Activated CD4-positive, alpha-beta T cell treated with anti-CD3 and anti-CD28 coated beads, Interleukin-2, amount 50 U/mL, for 1 hour (primary cell): ENCODE measurements at places on chromosomes 5 and 9.

DNA sequence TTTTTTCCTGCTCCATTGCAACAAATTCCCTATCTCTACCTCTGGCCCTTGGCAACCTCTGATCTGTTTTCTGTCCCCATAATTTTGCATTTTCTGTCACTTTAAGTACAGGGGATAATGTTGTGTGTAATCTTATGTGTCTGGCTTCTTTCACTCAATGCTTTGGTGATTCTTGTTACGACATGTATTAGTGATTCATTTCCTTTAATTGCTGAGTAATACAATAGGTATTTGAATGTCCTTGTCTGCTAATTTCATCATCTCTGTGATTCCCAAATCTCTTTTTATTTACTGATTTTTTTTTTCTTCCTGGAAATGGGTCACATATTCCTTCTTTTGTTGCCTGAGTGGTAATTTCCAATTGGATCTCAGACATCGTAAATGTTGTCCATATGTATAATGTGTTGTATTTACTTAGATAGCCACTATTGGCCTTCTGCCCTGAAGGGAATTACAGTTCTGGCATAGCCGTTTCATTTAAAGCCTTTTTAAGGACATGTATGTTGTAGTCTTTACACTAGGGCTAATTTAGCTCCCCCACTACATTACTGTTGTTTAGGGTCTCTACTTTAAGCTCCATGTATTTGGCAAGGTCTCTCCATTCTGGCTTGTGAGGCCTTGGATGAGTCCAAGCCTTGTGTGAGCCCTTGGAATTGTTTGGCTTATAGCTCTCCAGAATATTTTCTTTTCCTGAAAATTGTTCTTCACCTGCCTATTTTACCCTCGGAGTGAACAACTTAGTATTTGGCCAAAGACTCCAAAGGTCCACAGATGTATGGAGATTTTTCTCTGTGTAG lies 683.8 kb downstream of the LRRC70 start:
- DNase-seq, result no peak

DNA sequence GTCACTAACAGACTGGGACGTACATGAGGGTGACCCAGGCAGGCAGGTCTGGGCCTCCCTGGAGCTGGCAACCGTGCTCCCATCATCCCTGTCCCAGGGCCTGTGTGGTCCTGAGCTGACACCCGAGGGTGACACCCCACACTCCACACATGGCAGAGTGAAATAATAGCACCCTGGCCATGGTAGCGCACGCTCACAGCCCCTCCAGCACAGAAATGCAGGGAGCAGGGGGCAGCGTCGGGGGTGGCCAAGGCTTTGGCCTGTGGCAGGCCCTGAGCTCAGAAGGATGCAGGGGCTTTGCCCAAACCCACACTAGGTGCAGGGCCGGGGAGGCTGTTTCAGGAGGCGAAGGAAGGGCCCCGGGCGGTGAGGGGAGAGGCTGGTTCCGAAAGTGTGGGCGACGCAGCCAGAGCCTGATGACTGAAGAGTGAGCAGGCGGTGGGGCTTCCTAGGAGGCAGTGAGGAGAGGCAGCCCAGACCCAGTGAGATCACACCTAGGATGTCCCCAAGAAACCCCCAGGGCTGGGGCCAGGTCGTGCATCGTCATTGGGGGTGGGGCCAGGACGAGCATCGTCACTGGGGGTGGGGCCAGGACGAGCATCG lies 12.9 kb downstream of the OR2V2 start:
- DNase-seq, result peak; percentile 70

GRCh38 chr5:80503641-80504040 lies 15.7 kb downstream of the FAM151B start:
- DNase-seq, result no peak

DNA sequence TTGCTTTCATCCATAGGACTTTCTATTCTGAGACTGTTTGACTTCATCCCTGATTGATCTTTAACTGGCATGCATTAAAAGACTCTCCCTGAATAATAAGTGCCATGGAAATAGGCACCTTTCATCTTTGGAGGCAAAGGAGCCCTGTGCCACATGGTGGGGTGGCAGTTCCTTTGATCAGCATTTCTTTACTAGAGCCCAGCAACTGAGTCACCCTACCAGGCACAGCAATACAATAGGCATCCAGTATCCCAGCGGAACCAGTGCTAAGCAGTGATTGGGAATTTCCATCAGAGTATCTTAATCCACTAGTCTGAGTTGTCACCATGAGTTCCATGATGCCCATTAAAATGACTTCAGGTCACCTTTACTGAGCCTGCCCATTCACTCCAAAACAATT lies 476.1 kb upstream of the MPDZ start:
- DNase-seq, result no peak

DNA sequence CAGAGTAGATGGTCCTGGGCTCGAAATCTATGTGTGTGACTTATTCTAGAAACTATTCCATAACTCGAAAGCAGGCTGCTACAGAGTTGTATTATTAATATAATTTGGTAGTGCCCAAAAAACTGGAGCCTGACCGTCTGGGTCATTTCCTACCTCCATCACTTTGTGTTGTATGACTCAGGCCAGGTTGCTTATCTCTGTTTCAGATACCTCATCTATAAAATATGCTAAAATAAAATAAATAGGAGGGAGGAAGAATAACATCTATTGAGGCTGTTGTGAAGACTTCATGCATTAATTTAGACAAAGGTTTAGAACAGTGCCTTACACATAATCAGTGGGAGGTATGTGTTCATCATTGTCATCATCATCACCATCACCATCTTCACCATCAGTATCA lies 57.7 kb downstream of the PDE4D start:
- no peak for DNase-seq

GRCh38 chr9:13967438-13967837 lies 346.5 kb downstream of the NFIB start:
- no peak for DNase-seq

DNA sequence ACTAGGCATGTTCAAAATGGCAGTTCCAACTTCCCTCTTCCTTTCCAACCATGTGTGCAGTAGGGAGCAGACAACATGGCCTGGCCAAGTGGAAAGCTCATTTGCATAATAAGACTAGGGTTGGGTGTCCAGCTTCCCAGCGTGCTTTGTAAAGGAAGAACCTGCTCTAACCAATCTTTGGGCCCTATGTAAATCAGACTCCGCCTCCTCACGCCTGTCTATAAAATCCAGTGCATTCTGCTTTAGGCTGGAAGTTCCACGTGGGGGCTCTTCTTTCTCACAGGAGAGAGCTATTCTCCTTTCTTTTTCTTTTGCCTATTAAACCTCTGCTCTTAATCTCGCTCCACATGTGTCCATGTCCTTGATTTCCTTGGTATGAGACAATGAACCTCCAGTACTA lies 83.4 kb downstream of the GCNT1 start:
- DNase-seq, result no peak

- no peak for DNase-seq
Observed at GRCh38 chr9:128503870-128504269, 649 bp upstream of the GLE1 start.

DNA sequence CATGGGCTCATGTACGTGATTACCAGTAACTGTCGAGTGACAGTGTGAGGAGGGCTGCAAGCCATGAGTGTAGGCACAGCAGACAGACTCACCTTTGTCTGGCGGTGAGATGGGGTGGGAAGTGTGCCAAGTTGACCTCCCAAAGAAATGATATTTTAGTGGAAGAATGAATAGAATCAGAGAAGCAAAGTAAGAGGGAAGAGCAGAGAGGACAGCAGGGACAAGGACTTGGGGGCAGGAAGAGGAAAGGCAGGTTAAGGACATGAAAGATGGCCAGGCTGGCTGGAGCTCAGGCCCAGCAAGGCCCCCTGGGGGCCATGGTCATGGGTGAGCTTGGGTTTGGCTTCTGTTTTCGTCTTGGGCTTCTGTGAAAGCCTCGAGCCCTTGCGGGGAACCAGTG lies 20.2 kb downstream of the TGFBI start:
- DNase-seq, result no peak

DNA sequence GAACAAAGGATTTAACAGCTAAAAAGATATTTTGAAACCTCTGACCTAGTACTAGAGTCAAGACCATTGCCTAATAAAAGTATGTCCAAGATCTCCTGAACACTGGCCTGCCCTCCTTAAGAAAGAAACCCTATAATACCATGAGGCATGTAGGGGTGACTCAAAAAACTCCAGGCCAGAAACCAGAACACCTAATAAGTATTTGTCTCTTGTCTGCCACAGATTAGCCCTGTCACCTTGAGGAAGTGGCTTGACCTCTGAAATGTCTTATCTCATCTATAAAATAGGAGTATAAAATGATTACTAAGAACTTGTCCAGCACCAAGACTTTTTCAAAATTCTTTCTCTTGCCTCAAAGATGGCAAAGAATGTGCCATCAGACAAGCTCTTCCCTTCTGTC lies 125.5 kb upstream of the RASGRF2 start:
- no peak for DNase-seq

GRCh38 chr9:83430681-83431080 lies 107.5 kb downstream of the FRMD3 start:
- DNase-seq, result no peak

- no peak for DNase-seq
Observed at GRCh38 chr5:143297756-143298155, 105.7 kb downstream of the NR3C1 start.

GRCh38 chr9:112037281-112038016 lies 137.6 kb downstream of the SUSD1 start:
- peak; percentile 48 for DNase-seq

- no peak for DNase-seq
Observed at GRCh38 chr9:70614786-70615463, 200.5 kb upstream of the KLF9 start.

GRCh38 chr5:159877894-159878448 lies 38.3 kb upstream of the ADRA1B start:
- DNase-seq, result no peak

GRCh38 chr5:28165096-28165495 lies 1126.7 kb upstream of the CDH9 start:
- DNase-seq, result no peak

DNA sequence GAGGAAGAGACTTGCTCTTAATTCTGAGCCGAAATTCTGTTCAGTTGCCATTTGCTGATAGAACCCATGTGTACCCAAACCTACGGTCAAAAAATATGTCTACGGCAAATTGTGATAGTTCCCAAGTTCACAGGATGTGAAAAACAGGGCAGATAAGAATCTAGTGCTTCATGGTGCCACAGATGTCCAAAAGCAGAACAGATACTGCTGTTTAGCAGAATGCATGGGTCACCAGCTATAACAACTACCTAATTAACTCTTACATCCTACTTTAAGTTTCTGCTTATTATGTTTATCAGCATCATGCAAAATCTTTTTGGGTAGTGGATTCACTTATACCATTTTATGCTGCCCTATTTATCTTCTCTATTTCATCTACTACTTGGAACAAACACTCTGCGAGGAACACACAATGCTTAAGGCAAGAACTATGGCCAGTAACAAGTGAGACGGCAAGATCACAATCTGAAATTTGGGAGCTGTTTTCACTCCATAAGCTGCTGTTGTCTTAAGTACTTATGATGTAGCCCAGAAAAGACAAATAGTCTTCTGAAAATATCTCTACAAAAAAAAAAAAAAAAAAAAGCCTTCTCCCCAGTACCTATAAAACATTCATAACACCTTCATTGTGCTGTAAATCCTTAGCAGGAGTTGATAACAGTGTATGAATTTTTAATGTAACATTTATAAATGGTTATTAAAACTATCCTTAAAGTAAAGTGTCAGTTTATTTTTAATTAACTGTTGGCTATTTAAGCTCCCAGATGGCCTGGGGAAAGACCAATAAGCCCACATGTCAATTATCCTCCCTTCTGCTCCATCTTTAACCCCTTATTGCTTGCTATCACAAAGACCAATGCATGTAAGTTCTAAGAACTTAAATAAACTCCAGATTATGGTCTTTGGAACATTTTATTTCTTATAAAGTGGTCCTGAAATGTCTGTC lies 232.3 kb downstream of the TLR4 start:
- no peak for DNase-seq
